CD4-positive, alpha-beta T cell treated with Interleukin-4 for 1 hour (primary cell): ENCODE measurements at places on chromosomes 7 and 10.

DNA sequence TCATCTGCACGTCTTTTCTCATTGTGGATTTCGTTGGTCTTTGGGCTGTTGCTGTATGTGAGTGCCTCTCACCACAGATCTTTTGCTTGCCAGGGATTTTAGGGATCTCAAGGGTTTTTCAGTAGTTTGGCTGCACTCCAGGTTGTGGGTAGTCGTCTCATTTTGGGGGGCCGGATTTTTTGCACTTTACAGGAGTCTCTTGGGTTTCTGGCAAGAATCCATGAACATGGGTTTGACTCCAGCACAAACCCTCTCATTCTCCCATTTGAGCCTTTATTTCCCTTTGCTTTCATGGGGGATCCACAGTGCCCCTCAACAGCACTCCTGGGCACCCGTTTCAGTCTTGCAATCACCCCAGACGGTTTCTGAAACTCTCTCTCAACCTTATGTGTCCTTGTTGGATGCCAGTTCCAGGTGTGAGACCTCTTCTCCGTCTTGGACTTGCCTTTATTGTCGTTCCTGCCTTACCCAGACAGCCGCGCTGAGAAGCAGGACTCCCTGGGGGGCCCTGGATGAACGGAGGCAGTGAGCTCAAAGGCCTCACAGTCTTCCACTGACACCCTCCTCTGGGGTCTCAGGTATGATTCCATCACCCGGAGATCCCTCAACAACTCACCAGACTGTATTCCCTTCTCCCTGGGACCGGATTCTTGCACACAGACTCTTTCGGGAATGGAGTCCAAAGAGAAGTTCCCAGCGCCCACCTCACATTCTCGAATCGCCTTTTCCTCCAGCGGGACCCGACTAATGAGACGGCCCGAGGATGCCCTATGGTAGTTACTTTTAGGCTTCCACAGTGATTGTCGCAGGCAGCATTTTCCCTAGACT is 18.8 kb upstream of the ZNF273 start:
- no peak for DNase-seq

- DNase-seq, result no peak
Observed at GRCh38 chr7:145339319-145339718, 503.5 kb upstream of the TPK1 start.

DNA sequence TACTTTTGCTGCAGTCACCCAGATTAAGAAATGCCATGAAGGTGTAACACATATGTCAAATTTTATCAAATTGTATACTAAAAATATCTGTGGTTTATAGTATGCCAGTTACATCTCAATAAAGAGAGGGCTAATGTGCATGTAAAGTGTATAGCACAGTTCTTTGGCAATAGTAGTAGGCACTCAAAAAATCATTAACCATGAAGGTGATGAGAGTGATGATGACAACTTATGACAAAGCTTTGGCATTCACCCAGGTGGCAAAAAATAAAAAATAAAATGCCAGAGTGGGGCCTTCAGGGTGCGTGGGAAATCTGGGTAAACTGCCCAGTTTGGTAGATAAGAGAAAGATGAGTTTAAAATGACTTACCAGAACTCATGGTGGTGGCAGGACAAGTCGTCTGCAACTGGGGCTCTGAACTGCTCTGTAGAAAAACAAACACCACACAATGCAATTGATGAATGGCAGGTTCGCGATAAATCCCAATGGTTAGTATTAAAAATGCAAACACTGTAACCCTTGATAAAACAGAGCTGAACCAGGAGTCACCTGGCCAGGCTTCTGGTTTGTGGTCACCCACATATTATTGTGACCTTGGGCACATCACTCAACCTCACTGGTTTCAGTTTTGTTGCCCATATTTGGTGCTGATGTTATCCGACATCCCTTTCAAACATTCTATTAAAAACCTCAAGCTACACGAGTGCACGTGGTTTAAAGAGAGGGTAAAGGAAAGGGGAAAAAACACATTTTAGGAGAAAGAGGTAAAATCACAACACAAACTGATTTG is 120.2 kb downstream of the SORBS1 start:
- peak; percentile 7 for DNase-seq

DNA sequence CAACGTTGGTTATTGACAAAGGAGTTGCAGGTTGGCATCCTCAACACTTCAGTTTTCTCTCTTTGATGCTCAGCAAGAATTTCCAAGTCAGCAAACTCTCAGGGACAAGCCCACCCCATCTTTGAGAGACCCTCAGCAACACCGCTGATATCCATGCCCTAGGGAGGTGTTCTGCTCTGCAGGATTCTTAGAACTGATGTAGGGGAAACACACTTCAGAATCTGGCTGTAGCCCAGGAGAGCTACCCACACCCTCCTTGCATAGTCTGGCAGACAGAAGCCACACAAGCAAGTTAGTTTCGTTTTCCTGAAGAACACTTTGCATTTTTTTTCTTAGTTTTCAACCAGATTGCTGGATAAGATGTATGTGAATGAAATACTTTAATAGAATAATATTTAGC is 822 bp downstream of the SAMD9L start:
- peak; percentile 34 for DNase-seq

GRCh38 chr10:122112625-122113160 is 123.7 kb downstream of the TACC2 start:
- no peak for DNase-seq

DNA sequence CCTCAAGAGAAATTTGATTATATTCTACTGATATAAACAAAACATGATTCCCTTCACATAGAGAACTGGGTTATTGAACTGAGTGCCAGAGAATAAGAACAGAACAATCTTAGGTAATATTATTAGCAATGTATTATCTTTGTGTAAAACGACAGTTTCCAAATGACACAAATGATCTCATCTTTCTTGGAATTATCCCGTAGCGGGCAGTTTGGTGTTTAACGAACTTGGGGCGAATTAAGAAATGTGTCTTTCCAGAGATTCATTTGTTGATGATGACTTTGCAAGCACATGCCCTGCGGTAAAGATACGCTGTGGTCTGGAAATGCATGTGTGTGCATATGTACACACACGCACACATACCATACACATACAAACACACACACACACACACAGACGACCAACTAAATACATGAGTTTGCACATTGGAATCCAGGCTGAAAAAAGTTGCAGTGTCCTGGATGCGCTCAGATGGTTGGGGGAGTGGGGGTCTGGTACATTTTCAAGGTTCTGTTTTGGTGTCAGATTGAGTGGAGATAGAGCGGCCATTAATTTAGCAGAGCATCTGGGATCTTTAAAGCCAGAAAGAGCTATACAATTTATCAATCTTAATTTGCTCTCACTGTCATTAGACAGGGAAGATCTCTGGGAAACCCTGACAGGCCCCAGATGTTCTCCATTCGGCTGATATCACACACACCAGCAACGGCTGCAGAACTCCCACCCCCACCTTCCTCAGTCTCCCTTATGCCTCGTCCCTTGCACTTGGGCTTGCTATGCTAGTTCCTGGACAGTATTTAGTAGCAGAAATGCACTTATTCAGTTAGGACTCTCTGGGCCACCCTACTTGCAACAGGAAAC is 112.4 kb upstream of the FAM171A1 start:
- DNase-seq, result no peak

- no peak for DNase-seq
Observed at GRCh38 chr7:42197451-42197850, 39.6 kb downstream of the GLI3 start.

DNA sequence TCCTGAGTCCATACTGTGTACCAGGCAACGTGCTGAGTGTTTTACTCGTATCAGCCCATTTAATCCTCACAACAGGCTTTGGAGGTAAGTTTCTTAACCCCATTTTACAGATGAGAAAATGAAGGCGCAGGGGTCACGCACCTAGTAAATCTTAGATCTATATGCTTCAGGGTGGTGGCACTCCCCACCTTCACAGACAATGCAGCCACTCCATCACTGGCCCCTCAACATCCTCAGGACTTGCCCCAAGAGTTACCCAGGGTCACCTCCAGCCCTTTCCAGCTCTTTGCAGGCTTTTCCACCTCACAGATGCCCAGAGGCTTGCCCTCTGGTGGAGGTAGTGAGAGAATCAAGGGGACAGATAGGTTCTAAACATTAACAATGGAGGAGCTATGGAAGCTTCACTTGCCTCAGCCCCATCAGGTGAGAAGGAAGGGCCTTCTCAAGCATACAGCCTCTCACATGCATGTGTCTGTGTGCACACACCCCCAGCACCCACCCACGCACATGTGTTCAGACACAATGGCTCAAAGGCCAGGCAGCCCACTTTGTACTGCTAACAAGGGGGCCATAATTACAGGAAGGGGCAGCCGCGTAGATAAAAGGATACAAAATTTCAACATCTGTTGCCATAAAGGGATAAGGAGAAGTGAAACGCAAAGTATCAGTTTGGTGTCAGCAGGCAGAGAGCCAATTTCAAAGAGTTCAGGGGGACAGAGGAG is 29.1 kb downstream of the DPCD start:
- no peak for DNase-seq

GRCh38 chr7:51141451-51142003 is 175.1 kb downstream of the COBL start:
- DNase-seq, result no peak

GRCh38 chr10:3902054-3902808 is 117.2 kb upstream of the KLF6 start:
- peak; percentile 81 for DNase-seq

GRCh38 chr7:33895025-33895804 is 10.1 kb upstream of the BMPER start:
- DNase-seq, result peak; percentile 57

- no peak for DNase-seq
Observed at GRCh38 chr7:113945018-113945938, 26.5 kb upstream of the PPP1R3A start.

- DNase-seq, result no peak
Observed at GRCh38 chr7:75900617-75901315, 14.2 kb upstream of the POR start.

DNA sequence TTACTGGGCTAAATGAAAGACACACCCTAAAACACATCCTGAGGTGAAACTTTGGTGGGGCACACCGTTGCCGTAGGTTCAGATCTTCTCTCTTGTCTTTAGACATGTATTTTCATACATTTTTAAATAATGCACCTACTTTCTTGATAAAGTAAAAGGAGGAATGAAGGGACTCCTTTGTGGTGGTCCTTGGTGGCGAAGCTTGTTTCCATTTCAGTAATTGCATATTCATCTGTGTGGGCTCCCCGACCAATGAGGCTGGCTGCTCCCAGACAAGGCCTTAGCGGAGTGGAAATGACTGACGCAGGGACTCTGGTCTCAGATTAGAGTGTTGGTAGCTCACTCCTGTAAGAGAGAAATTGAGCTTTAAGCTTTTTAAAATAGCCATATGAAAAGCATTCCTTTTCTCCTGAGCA is 815 bp downstream of the CCSER2 start:
- no peak for DNase-seq

GRCh38 chr7:476736-477360 is 42.8 kb downstream of the PDGFA start:
- no peak for DNase-seq

DNA sequence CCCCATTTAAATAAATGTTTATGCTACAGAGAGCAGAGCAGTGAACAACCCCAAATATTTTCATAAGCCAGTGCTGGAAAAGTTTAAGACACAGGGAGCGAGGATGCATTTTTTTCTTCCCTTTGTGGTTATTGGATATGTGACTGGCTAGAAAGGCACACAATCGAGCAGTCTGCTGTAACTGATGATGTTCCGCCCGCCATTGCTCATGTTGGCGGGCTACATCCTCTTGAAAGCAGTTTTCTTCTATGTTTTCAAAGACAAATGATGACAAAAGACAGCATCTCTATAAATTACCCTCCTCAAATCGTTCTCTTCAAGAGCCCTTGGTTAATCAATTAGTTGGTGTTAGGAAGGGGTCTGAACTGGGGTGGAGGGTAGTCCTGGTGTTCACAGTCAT is 269.8 kb downstream of the SKAP2 start:
- no peak for DNase-seq

DNA sequence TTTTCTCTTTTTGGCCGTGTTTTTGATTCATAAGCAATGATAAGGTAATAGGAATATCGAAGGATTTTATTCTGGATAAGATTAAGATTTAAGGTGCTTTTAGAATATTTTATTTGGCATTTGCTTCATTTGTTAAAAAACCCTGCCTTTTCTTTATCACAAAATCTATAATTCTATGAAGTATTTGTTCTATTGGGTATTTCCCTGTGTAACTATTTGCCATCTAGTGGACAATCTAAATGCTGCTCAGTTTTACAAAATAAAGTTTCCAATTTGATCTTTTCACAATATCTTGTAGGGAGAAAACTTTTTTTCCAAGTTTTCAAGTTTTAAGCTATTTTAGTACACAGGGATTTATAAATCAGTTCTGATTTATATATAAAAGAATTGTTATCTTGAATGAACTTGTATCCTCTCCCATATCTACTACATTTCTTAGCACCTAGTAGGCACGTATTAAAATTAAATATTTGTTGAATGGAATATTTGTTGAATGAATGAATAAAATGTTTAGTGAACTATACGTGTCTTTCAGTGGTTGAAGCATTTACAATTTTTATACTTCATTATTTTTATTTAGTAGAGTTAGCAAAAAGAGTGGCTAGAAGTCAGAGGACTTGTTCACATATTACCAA is 26.5 kb downstream of the ANKRD7 start:
- no peak for DNase-seq

GRCh38 chr7:105896407-105896911 is 20.1 kb upstream of the ATXN7L1 start:
- no peak for DNase-seq

- DNase-seq, result no peak
Observed at GRCh38 chr10:63723741-63724140, 202.5 kb downstream of the REEP3 start.

DNA sequence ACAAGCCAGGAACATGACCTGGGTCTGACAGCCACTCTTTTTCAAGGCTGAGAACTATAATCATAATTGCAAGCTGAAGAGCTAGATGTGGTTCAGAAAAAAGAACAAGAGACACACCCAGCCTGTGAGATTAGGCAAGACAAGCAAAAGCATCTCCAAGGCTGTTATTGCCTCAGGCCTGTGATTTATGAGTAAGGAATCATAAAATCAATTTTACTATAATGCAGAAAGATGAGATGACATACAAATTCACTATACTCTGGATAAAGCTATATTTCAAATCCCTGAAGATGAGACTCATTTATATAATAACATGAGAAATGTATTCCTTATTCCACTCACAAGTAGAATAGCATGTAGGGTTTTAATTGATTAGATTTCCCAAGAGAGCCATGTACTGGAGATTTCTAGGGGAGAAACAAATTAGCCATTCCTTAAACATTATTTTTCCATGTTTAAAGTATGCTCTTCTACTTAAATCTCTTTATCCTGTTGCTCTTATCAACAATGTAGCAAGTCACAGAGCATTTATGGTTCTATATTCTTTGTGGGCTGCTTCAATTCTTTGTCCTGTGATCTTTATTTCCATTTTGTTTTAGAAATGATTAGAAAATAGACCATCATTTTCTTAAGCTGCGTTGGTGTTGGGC is 47.4 kb downstream of the FHIP2A start:
- DNase-seq, result no peak

- no peak for DNase-seq
Observed at GRCh38 chr7:132509643-132510042, 66.6 kb downstream of the PLXNA4 start.

GRCh38 chr10:117552156-117552631 is 9.6 kb downstream of the EMX2 start:
- DNase-seq, result no peak
